ENCODE measurements at places on chromosomes 11 and 22. TPM values are rescaled to one million over a fixed set of nuclear protein-coding genes. Genes with fewer than 3 reads are reported as not detected.

UBQLN3 gene
- not detected for total RNA-seq

KRTAP5-8 gene
- total RNA-seq: not detected

SLC7A4 gene
- total RNA-seq: not detected

SGSM1 gene
- total RNA-seq: not detected

OR8A1 gene
- not detected for total RNA-seq

TRIM48 gene
- total RNA-seq: not detected

FHIP1B gene
- 11.3 TPM for total RNA-seq

POLDIP3 gene
- total RNA-seq: 38.1 TPM

MB gene
- total RNA-seq: not detected

PATE2 gene
- not detected for total RNA-seq

FGF4 gene
- total RNA-seq: not detected

MYO7A gene
- total RNA-seq: 0.69 TPM
